ENCODE measurements at places on chromosomes 5 and 9. TPM values are rescaled to one million over a fixed set of nuclear protein-coding genes. Genes with fewer than 3 reads are reported as not detected.
A peak's percentile ranks its signal among the peaks of the same experiment; 100 is the strongest.

PDE6A gene
- 0.06 TPM for polyA plus RNA-seq

CDO1 gene
- polyA plus RNA-seq, result 5.4 TPM

NTRK2 gene
- polyA plus RNA-seq, result 0.33 TPM

MAST4 gene
- polyA plus RNA-seq, result 13.9 TPM

SLC45A2 gene
- polyA plus RNA-seq, result 0.03 TPM

KLF4 gene
- 75.0 TPM for polyA plus RNA-seq

SPATA31C1 gene
- not detected for polyA plus RNA-seq

GRCh38 chr5:142334538-142334937, 9.7 kb upstream of the SPRY4 start:
- DNase-seq, result no peak
- H3K27me3 ChIP-seq, result no peaks in the 10 kb centered on the region
- H3K27ac ChIP-seq, result no peak overlapping the region

GRCh38 chr5:132353486-132353995, 16.0 kb upstream of the SLC22A5 start:
- H3K27ac ChIP-seq, result no peak overlapping the region
- peaks cover 4% of the 10 kb centered on the region for H3K36me3 ChIP-seq
- no peaks in the 10 kb centered on the region for H3K4me1 ChIP-seq
- no peak for DNase-seq
- no peaks in the 10 kb centered on the region for H3K27me3 ChIP-seq

- no peaks in the 10 kb centered on the region for H3K27me3 ChIP-seq
- H3K4me1 ChIP-seq, result no peaks in the 10 kb centered on the region
- no peak overlapping the region for H3K27ac ChIP-seq
- DNase-seq, result peak; percentile 33
Measured at GRCh38 chr9:113770396-113770795, 105.7 kb upstream of the ZNF618 start.

DNA sequence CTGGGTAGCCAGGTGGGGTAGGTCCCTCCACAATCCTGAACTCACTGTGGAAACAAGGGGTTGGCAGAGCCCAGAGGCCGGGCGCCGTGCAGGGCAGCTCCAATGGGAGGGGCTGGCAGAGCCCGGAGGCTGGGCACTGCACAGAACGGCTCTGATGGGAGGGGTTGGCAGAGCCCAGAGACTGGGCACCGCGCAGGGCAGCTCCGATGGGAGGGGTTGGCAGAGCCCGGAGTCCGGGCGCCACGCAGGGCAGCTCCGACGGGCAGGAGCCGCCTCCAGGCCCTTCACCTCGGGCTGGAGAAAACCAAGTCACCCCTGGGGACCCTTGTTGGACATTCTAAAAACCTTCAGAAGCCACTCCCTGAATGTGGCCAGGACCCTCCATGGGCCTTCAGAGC, 9.3 kb downstream of the NACC2 start:
- no peak overlapping the region for H3K4me3 ChIP-seq
- peak; percentile 12 for DNase-seq
- H3K4me1 ChIP-seq, result peaks cover 14% of the 10 kb centered on the region

GRCh38 chr9:123460091-123460490, 104.1 kb downstream of the CRB2 start:
- no peaks in the 10 kb centered on the region for H3K4me1 ChIP-seq
- no peak for DNase-seq
- peaks cover 4% of the 10 kb centered on the region for H3K36me3 ChIP-seq

DNA sequence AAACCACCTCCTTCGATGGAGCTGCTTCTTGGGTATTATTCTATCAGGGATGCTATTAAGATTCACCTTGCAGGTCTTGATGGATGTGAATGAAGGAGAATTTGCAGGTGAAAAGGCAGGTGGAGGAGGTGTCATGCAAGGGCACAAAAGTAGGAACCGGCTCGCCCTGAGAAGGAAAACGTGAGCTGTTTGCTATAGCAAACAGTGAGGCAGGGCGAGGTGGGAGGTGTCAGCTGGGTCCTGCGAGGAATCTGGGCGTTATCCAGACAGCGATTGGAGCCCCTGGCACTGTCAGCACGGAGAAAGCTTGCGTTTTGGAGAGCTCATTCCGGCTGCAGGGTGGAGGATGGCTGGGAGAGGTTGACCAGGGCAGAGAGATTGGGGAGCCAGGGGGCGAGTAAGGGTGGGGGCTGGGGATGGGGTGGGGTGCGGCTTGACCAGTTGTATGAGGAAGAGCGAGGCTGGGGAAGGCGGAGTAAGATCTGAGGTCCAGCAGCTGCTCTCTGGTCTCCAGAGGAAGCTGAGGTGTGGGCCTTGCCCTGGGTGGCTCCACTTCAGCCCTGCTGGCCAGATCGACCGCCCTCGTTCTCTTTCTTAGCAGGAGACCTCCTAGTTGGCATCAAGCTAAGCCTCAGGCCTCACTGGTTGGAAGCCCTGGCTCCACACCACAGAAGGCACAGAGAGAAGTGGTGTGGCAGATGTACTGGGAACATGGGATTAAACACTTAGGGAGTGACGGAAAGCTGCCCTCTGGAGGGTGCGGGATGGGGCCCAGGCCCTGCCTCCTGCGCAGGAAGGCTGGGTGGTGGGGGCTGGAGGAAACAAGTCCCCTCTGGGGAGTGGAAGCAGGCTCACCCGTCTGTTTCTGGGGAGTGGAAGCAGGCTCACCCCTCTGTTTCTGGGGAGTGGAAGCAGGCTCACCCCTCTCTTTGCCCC, 54.7 kb upstream of the NEURL1B start:
- no peak overlapping the region for H3K4me3 ChIP-seq
- no peaks in the 10 kb centered on the region for H3K36me3 ChIP-seq
- no peaks in the 10 kb centered on the region for H3K27me3 ChIP-seq
- DNase-seq, result no peak
- H3K4me1 ChIP-seq, result peaks cover 6% of the 10 kb centered on the region

DNA sequence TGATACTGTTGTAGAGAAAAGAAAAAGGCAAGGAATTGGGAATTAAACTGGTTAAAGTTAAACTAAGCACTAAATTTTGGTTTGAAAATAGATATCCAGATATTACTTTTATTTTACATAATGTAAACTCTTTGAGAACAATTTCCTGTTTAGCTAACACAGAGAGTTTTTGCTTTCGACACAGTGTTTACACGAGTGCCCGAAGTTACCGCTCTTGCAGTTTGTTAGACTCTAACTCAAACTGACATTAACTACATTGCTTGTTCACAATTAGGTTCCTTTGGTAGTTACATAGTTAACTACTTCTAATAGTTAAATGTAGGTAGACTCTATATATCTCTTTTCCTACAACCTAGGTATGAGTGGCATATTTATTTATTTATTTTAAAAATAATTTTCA, 117.1 kb upstream of the CHD1 start:
- H3K27ac ChIP-seq, result no peak overlapping the region
- no peaks in the 10 kb centered on the region for H3K27me3 ChIP-seq
- H3K4me3 ChIP-seq, result no peak overlapping the region
- H3K4me1 ChIP-seq, result peaks cover 6% of the 10 kb centered on the region
- DNase-seq, result no peak

GRCh38 chr5:151665613-151666012, 21.1 kb downstream of the SPARC start:
- H3K4me1 ChIP-seq, result peaks cover 43% of the 10 kb centered on the region
- peak; percentile 54 for DNase-seq

DNA sequence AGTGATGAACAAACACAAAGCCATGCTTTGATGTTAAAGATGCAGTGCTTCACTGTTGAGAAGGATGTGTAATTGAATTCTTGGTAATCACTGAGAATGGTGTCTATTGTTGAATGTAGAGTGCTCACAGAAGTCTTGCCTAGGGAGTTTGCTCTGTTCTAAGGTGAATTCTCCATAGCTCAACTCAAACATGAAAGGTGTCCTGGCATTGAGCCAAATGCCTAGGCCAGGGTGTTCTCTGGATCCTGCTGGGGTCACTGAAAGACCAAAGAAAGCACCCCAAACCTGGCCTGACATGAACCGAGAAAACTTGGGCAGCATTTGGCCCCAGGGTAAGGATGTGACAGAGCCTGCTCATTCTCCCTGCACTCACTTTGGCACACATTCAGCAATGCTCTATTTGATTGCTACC, 217.3 kb downstream of the ARL15 start:
- H3K4me1 ChIP-seq, result no peaks in the 10 kb centered on the region
- DNase-seq, result no peak
- H3K4me3 ChIP-seq, result no peak overlapping the region
- H3K27me3 ChIP-seq, result no peaks in the 10 kb centered on the region
- no peak overlapping the region for H3K27ac ChIP-seq
- no peaks in the 10 kb centered on the region for H3K36me3 ChIP-seq

GRCh38 chr9:130731355-130731754, 37.8 kb downstream of the EXOSC2 start:
- H3K4me3 ChIP-seq, result no peak overlapping the region
- H3K27ac ChIP-seq, result no peak overlapping the region

DNA sequence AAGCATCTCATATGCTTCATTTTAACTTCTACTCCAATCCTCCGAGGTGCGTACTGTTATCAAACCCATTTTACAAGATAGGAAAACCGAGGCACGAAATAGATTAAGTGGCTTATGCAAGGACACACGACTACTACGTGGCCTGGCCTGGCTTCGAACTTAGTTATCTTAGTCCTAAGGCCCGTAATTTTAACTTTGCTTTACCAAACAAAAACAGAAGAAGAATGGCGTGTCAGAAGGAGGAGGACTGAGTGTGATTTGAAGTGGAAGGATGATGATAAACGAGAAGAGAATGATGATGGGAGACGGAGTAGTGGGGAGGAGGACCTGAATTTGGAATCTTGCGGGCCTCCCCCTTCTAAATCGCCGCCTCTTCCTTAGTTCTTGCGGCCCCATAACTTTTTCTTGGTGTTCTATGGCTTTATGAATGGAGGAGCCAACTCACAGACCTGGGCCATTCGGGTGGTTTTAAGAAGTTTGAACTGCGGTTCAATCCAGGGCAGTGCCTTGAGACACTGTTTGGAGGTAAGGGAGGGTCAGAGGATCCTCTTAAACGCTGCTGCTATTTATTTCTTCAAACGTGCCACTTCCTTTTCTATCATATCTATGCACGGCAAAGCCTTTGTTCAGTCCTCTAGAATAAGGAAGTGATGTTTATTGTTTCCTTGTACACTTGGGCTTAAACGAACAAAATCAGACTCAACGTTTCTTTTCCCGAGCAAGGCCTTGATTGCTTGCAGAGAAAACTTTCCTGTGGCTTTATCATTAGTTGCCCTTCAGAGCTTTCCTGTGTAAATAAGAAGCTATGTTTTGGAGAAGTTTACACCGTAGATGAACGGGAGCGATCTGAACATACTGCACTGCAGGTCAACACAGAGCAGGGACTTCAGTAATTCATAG, 795 bp downstream of the CNOT8 start:
- peak overlapping the region; percentile 89 for H3K4me3 ChIP-seq
- no peaks in the 10 kb centered on the region for H3K27me3 ChIP-seq
- H3K36me3 ChIP-seq, result peaks cover 2% of the 10 kb centered on the region
- DNase-seq, result no peak
